Caco-2 (cell line): ENCODE measurements at places on chromosomes 5 and 9. TPM values are rescaled to one million over a fixed set of nuclear protein-coding genes. Genes with fewer than 3 reads are reported as not detected.

The MRRF gene
- 61.7 and 64.6 TPM in 2 replicates for total RNA-seq

The OGN gene
- total RNA-seq: not detected in 2 replicates

DNA sequence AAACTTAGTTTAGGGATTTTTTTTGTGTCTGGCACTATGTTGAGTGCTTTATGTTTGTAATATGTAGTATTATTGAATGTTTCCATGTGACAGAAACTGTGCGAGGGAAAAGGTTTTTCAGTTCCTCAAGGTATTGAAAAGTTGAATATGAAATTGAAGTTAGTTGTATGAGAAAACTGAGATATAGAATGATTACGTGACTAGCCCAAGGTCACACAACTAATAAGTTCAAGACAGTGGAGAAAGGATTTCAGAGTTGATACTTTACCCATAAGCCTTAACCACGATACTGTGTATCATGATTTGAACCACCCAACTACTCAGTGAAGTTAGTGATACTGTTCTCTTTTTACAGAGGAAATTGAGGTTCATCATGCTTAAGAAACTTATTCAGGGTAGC is 5.7 kb downstream of the NIPBL start:
- DNase-seq: no peak

- DNase-seq: no peak
Measured at GRCh38 chr5:146082798-146083197, 22.6 kb downstream of the PLAC8L1 start.

GRCh38 chr5:32496104-32496503 is 51.6 kb upstream of the ZFR start:
- no peak for DNase-seq

The POC5 gene
- 12.7 and 13.6 TPM in 2 replicates for total RNA-seq

The ADAMTS19 gene
- 0.95 and 2.4 TPM in 2 replicates for total RNA-seq

- DNase-seq: no peak
Measured at GRCh38 chr5:135486131-135487036, 34.2 kb upstream of the TIFAB start.

DNA sequence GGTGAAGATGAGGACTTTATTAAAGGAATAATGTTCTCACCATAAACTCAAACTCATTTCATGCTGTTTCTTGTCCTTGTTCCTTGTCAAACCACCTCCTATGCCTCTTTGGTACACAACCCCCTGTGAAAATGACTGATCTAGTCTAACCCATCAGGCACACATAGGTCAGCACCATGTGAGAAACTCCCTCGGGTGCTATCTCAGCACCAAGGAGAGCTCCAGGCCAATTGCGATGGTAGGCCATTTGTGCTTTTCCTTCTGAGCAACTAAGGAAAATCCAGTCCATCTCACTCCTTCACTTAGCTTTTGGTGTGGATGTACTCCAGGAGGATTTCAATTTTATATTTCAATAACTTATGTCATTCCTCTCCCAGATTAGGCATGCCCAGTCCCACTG is 199.8 kb downstream of the ZNF608 start:
- peak; percentile 61 for DNase-seq

DNA sequence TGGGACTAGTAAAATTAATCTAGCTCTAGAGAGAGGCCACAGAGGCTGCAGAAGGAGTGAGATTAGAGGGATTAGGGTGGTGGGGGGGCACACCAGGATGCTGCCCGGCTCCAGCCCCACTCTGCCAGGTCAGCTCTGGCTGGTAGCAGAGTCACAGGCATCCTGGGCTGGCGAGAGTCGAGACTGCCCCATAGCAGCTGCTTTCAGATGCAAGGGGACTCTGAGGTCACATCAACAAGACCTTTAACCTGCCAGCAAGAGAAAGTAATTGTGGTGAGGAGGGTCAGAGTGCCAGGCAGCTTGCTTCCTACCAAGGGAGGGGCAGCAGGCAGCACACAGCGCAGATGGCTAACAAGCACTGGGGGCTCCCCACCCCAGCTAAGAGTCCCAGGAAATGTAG is 7.5 kb downstream of the EPB41L4B start:
- no peak for DNase-seq
